ENCODE measurements at places on chromosomes 1 and 21.
A peak's percentile ranks its signal among the peaks of the same experiment; 100 is the strongest.

- DNase-seq: no peak
These were observed 4.0 kb downstream of the PGLYRP4 start for GRCh38 chr1:153344718-153345025.

DNA sequence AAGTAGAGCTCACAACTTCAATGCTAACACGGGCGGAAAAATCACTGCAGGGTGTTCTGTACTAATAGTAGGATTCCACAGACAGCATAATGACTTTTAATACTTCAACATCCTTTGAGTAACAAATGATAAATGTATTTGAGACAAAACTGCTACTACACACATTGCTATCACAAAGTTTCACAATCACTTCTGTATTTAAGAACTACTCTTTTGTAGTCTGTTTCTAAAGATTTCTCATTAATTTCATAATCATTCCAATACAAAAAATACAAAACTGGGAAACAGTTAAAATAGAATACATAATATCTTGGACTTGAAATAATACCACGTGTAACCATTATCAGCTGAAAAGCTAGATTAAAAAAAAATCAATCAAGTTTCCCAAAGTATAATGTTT lies 2.7 kb downstream of the HMGN1 start:
- no peak for DNase-seq

DNA sequence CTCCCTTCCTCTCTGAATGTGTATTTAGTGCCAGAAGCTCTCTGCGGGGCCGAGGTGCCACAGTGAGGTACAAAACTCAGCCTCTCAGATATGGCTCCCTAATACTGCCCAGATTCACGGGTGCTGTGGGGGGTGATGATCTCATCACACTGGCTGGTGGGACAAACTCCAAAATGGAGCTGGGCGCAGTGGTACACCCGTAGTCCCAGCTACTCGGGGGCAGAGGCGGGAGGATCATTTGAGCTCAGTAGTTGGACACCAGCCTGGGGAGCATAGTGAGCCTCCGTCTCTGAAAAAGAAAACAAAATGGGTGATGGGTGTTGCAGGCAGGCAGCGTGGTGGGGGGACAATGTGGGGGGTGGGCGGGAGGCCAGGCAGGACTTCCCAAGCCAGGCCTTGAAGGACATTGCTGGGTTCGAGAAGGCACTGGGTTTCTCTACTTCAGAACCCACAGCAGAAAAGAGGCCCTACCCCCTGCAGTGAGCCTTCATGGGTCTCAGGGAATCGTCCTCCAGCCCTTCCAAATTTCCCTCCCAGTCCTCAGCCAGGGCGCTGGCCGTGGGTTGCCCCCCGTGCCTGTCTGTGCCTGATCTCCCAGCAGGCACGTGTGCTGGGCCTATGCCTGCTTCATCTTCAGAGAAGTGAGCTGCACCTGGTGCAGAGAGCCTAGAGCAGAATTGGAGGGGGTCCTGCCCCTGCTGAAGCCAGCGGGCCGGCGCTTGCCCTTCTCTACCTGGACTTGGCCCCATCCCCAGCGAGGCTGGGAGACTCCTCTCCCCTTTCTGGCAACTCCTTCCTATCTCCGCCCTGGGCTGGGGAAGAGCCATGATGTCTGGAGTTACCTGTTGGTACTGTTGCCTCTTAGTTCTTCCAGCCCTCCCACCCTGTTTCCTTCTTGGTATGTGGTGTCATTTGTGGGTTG lies 14.0 kb downstream of the H6PD start:
- no peak for DNase-seq

DNA sequence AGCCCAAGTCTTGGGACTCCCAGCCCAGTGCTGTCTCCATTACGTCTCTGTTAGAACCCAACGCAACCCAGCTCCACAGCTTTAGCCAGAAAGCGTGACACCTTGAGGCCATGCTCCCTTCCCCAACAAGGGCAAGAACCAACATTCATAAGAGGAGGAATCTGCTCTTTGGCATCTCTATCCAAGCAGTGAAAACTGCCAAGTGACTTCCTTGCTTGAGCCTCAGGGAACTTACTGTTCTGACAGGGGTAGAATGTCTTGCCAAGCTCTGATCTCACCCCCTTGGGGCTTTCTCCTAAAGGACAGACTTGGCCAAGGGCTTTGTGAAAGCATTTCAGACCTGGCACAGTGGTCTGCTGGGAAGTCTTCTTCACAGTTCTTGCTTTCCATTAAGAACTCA lies 56.6 kb downstream of the SYT6 start:
- no peak for DNase-seq

DNA sequence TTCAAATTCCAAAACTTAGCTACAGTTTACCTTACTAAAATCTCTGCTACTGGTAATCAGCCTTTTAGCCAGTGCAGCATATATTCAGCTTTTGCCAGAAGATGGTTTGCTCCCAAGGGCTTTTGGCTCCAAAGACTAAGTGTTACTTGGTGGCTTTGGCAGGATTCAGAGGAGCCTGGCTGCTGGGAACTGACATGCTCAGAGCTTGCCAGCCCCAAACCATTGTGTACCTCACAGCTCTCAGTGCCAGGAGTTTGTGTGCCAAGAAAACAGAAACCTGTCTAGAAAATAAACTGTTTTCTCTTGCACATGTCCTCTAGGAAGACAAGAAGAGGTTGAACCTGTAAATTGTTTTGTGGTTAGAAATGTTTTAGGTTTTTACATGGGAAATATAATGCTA lies 315.9 kb downstream of the ST6GALNAC3 start:
- no peak for DNase-seq

- DNase-seq: no peak
These were observed 238.0 kb upstream of the NCAM2 start for GRCh38 chr21:20760221-20760620.

GRCh38 chr1:84569216-84569615 lies 5.0 kb downstream of the CTBS start:
- no peak for DNase-seq

- peak; percentile 61 for DNase-seq
These were observed 14.0 kb upstream of the ZNF692 start for GRCh38 chr1:248872752-248873408.

GRCh38 chr1:78339490-78339889 lies 151.3 kb upstream of the PTGFR start:
- DNase-seq: no peak

DNA sequence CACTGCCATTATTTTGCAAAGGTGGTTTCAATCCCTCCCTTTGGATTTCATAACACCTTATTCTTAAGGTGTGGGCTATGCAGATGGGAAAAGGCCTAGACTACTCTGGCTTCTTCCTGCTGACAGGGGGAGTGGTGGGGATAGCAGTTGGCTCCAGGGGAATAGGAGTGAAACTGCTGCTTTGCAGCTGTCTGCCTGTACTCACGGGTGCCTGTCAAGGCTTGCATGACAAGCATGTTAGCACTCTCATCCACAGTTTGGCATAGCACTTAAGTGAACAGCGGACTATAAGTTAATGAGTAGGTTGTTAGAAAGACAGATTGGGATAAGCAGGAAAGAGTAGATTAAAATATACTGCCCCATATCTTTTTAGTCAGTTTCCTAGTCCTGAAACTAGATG lies 287.5 kb upstream of the DAB1 start:
- DNase-seq: no peak

DNA sequence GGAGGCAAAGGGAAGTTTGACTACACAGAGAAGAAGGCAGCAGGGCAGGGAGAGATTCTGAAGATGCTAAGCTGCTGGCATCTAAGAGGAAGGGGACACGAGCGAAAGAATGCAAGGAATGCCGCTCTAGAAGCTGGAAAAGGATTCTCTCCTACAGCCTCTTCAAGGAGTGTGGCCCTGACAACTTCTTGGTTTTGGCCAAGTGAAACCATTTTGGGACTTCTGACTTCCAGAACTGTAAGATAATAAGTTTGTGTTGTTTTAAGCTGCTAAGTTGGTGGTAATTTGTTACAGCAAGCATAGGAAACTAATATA lies 28.5 kb downstream of the MGST3 start:
- DNase-seq: no peak

DNA sequence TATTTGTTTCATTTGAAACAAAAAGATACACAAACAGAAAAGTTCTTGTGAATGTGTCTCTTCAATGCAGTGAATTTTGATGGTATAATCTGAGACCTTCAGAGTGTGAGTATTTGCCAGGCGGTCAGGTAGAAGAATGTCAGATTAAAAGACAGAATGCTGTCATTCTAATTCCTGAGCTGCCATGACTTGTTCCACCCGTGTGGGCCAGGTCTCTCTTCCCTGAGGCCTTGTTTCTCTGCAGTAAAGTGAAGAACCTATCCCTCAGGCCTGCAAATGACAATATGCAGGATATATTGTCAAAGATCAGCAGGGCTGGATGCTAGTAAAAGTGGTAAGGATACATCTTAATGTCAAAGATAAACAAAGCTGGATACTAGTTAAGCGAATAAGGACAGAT lies 111.4 kb downstream of the ZP4 start:
- no peak for DNase-seq
